EL (cell line): ENCODE measurements at places on chromosomes 3 and 15.

GRCh38 chr15:45499426-45499825 lies 23.1 kb downstream of the SLC30A4 start:
- DNase-seq, result peak; percentile 28

- DNase-seq, result peak; percentile 75
Observed at GRCh38 chr3:8497582-8497981, 4.0 kb upstream of the LMCD1 start.

DNA sequence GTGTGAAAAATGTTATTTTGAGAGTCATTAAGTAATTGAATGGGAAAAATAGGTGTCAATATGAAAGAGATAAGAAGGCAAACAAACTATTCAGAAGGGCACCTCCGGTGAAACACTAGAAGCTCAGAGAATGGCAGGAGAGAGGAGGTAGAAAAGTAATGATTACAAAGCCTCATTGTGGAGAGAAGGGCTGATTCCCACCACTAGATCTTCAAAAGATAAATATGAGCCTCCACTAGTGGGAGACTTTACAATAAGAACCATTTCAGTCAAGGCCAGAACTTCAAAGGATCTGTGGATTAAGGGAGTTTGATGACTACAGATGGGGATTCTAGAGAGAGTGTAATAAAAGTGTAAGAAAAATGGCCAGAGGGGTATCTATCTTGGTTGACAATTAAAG lies 535.6 kb downstream of the NLGN1 start:
- DNase-seq, result no peak

- DNase-seq, result no peak
Observed at GRCh38 chr3:150161011-150161410, 190.3 kb upstream of the PFN2 start.

- DNase-seq, result peak; percentile 34
Observed at GRCh38 chr15:101455291-101456025, 34.0 kb downstream of the PCSK6 start.
